Foreskin keratinocyte (primary cell): ENCODE measurements at places on chromosomes 13 and 19. TPM values are rescaled to one million over a fixed set of nuclear protein-coding genes. Genes with fewer than 3 reads are reported as not detected.

Gene TMEM145
- total RNA-seq, result not detected in 2 replicates

Gene LILRB1
- total RNA-seq, result not detected in 2 replicates

Gene ZSCAN4
- 0.17 TPM in 1 of 2 replicates, not detected in the other for total RNA-seq

- DNase-seq, result no peak
These were observed 12.1 kb upstream of the CYP2A6 start for GRCh38 chr19:40862333-40862732.

DNA sequence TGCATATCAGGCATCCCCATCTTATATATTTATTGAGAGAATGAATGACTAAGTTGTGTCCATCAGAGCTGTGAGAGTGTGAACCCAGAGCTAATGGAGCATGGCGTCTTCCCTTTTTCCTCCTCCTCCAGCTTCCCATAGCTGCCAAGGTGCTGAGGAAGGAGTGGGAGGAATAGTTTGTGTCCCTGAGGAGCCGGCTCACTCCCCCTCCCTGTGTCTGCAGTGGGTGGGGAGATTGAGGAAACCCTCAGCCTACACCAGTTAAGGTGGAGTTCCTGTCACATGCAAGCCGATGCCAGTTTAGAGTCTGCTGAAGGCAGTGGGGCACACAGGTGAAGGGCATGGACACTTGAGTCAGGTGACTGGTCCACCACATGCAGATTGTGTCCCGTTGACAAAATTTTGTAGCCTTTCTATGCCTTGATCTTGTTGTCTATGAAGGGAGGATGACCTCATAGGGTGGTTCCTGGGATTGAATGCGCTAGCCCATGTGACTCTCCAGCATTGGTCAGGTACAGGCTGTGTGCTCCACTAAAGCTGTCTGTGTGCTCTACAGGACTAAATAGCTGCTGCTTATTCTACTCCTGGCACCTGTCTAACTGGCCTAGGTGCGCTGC lies 47.6 kb upstream of the GPI start:
- no peak for DNase-seq

GRCh38 chr19:977058-977464 lies 7.1 kb upstream of the WDR18 start:
- no peak for DNase-seq

GRCh38 chr19:29645491-29645867 lies 19.8 kb upstream of the PLEKHF1 start:
- no peak for DNase-seq
